Stimulated activated CD8-positive, alpha-beta memory T cell treated with anti-CD3 and anti-CD28 coated beads, Interleukin-15, amount 100 ng/mL, for 48 hours (primary cell): ENCODE measurements at places on chromosomes 7 and 10.

DNA sequence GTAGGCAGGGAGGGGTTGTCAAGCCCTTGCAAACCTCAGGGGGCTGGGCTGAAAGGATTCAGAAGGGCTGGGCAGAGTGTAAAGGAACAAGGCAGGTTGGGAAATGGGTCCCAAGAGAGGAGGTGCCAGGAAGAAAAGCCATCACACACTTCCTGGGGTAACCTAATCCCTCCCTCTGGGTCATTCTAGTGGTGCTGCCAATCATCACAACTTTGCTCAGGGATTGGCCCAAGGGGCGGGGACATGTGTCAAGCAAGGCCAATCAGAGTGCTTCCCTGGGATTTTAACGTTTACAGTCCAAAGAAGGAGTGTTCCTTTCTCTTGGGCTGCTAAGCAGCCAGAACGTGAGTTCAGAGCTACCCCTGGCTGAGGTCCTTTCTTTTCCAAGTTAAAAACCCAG lies 57.1 kb upstream of the NPTX2 start:
- DNase-seq: no peak

GRCh38 chr7:2521952-2522591 lies 2.5 kb downstream of the LFNG start:
- DNase-seq: peak; percentile 76

GRCh38 chr7:7226407-7226806 lies 44.1 kb downstream of the C1GALT1 start:
- no peak for DNase-seq

- DNase-seq: no peak
Measured at GRCh38 chr10:60171436-60172013, 218.2 kb downstream of the ANK3 start.

DNA sequence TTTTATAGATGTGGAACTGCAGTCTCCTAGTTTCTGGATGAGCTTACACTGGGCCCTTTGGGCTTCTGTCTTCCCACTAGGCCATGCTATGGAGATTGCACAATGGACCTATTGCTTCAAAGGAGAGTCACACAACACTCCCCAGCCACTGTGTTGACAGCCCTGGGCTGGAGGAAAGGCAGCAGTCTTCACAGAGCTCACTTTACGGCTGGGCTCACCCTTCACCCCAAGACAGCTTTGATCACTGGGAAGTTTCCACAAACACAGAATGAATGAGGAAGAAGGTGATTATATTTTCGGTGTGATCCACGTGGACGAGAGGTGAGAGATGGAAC lies 92.7 kb upstream of the GDF10 start:
- no peak for DNase-seq
